ENCODE measurements at places on chromosomes 2 and 18. TPM values are rescaled to one million over a fixed set of nuclear protein-coding genes. Genes with fewer than 3 reads are reported as not detected.
A peak's percentile ranks its signal among the peaks of the same experiment; 100 is the strongest.

Gene SPOPL
- total RNA-seq, result 9.6 TPM

Gene RPL37A
- total RNA-seq, result 905 TPM

Gene CASP8
- 19.6 TPM for total RNA-seq

Gene PAPOLG
- total RNA-seq, result 12.5 TPM

Gene RTP5
- total RNA-seq, result not detected

Gene MREG
- 3.6 TPM for total RNA-seq

Gene OSBPL6
- 18.1 TPM for total RNA-seq

Gene NT5C1B
- total RNA-seq, result not detected

Gene REG1A
- total RNA-seq, result not detected

Gene GBX2
- total RNA-seq, result 0.40 TPM

Gene CAPN14
- total RNA-seq, result under 0.01 TPM

- peak; percentile 21 for DNase-seq
These were observed 39.5 kb downstream of the INO80C start for GRCh38 chr18:35458271-35458670.

DNA sequence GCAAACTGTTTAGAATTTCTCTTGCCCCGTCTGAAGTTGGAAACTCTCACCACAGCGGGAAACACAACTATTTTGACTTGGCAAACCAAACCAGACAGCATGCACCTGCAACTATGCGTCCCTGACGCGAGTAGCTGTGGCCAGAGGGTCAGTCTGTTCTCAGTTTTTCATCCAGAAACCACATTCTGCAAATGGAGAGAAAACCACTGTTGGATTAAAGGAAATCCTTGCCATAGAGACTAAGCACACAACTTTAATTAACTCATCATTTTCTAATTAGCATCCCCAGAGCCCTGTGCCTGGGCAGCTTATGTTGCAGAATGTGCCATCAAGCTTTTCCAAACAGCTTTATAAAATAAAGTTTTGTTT, 415.7 kb upstream of the TCF4 start:
- DNase-seq, result no peak

GRCh38 chr2:118939994-118940393, 2.0 kb upstream of the MARCO start:
- no peak for DNase-seq

- no peak for DNase-seq
These were observed 26.6 kb downstream of the HS1BP3 start for GRCh38 chr2:20624156-20624883.

DNA sequence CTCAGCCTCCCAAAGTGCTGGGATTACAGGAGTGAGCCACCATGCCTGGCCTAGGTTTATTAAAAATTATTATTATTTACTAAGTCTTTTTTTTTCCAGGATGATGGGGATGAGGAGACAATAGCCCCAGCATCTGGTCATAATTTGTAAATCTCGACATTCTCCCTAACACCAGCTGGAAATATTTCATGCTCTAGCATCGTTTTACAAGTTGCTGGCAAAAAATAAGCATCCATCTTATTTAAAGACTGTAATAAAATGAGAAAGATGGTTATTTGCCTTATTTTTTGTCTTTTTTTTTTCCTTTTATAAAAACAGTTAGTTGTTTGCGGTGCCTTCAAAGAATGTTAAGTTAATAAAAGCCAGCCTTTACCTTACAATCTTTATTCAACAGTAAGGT, 56.7 kb downstream of the SF3B1 start:
- no peak for DNase-seq

DNA sequence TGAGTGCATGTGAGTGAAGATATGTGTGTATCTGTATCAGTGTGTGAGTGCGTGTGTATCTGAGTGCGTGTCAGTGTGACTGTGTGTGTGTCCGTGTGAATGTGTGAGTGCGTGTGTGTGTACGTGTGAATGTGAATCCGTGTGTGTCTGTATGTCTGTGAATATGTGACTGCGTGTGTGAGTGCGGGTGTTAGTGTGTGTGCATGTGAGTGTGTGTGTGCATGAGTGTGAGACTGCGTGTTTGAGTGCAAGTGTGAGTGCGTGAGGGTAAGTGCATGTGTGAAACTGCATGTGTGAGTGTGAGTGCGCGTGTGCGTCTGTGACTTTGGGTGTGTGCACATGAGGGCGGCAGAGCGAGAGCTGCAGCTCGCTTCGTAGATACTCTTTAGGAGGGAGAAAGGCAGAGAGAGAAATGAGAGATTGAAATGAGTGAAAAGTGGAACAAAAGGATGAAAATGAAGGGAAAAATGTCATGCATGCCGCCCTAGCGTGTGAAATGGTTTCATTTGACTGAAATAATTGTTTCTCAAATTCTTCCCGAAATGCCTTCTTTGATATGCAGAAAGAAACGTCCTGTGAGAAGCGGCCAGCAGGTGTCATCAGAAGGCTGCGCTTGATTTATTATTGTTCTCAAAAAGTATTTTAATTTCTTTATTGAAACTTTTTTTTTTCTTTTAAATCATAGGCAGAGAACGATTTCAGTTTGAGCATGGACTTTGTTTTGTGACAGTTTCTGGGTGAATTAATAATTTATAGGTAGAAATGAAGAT, 25.6 kb downstream of the ZNF407 start:
- no peak for DNase-seq

DNA sequence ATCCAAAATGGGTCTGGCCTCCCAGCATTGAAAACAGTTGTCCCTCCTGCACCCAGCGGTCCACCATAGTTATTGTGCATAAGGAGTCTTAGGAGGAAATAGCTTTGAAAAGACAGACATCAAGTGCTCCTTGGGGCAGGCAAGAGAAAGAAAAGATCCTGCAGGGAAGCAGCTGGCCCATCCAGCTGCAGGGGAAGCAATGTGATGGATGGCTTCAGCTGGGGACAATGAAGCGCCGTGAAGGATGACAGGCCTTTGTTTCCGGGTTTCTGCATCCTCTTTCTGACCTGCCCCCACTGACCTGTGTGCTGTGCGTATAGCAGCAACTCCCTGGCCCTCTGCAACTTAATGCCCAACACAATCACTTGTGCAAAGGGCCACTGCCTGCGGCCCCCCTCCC, 142.9 kb upstream of the NCKAP5 start:
- no peak for DNase-seq

GRCh38 chr2:122003196-122003940, 247.9 kb downstream of the TSN start:
- no peak for DNase-seq

GRCh38 chr2:137339051-137339450, 573.7 kb downstream of the THSD7B start:
- peak; percentile 25 for DNase-seq

- DNase-seq, result peak; percentile 44
These were observed 10.1 kb downstream of the CPLX4 start for GRCh38 chr18:59308248-59308937.

- no peak for DNase-seq
These were observed 50.8 kb downstream of the ATOH8 start for GRCh38 chr2:85804583-85804982.

DNA sequence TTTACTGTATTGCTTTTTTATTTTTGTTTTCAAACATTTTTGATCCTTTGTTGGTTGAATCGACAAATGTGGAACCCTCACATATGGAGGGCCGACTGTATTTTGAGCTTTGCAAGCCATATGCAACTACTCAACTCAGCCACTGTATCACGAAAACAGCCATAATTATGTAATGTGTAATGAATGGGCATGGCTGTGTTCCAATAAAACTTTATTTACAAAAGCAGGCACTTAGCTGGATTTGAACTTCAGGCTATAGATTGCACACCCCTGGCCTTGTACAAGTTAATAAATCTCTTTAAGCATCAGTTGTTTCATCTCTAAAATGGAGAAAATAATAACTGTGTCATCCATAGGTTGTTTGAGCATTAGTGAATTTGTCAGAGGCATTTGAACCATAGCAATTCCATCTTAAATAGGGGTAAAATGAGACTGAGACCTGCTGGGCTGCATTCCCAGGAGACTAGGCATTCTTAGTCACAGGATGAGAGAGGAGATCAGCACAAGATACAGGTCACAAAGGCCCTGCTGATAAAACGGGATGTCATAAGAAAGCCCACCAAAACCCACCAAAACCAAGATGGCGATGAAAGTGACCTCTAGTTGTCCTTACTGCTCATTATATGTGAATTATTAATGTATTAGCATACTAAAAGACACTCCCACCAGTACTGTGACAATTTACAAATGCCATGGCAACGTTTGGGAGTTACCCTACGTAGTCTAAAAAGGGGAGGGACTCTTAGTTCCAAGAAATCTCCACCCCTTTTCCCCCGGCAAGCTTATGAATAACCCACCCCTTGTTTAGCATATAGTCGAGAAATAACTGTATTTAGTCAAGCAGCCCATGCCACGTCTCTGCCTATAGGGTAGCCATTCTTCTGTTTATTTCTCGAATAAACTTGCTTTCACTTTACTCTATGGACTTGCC, 13.7 kb upstream of the LTBP1 start:
- DNase-seq, result no peak

DNA sequence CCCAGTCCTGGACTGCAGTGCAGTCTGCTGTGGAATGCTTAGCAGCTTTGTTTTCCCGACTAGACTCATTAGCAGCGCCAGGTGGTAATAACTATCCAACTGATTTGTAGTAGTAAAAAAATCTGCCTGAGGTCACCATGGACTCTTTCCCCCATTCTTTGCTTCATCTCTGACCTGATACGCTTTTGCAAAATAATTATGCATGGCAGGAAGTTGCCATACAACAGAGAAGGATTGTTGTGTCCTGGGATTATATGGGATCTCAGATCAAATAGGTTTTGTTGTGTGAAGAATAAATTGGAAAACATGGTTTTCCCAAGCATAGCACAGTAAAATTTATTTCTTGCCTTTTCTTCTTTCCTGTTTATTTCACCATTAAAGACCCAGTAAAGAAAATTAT, 72.4 kb upstream of the ATP5MC3 start:
- no peak for DNase-seq

- DNase-seq, result peak; percentile 98
These were observed 21.0 kb upstream of the STAT4 start for GRCh38 chr2:191171708-191172355.

DNA sequence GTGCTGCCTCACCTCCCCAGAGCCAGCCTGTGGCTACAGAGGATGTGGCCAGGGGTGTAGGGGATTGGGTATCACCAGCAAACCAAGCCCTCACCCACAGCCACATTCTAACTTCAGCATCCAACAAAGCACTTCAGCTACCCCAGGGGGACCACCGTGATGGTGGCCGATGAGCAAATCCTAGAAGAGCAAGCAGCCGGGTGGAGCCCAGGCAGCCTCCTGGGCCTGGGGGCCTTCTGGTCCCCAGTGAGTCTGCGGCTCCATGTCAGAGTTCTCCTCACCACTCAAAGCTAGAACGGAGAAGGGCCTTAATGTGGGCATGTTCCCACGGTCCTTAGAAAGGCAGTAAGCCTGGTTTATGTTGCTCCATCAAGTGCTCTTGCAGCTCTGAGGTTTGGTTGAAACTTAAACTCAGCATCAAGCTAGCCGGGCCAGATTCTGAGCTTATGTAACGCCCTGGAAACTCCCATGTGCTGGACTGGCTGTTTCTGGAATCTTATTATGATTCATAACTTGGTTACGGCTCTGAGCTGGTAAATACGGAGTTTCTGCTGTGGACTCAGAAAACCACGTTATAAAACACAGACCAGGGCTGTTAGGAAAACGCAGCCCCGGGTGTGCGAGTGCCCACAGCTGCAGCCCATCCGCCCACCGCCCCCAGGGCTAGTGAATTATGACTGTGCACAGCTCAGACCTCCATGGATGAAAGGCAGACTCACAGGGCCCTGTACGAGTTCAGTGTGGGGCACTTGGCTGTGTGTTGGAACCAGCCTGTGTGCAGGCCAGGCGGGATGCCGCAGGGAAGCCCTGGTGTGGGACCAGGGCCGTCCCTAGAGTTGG, 99.8 kb downstream of the SEPTIN10 start:
- peak; percentile 80 for DNase-seq

GRCh38 chr2:230266638-230267037, 41.1 kb downstream of the SP140 start:
- no peak for DNase-seq

GRCh38 chr2:9702604-9703084, 71.8 kb upstream of the YWHAQ start:
- no peak for DNase-seq

- DNase-seq, result peak; percentile 37
These were observed 40.2 kb downstream of the MCFD2 start for GRCh38 chr2:46875226-46875899.

- DNase-seq, result no peak
These were observed 246.7 kb upstream of the GULP1 start for GRCh38 chr2:188045016-188045415.

Data from LHCN-M2 (cell line).